Heart right ventricle (tissue), 16 donors: ENCODE measurements at places on chromosomes 2 and 18.

DNA sequence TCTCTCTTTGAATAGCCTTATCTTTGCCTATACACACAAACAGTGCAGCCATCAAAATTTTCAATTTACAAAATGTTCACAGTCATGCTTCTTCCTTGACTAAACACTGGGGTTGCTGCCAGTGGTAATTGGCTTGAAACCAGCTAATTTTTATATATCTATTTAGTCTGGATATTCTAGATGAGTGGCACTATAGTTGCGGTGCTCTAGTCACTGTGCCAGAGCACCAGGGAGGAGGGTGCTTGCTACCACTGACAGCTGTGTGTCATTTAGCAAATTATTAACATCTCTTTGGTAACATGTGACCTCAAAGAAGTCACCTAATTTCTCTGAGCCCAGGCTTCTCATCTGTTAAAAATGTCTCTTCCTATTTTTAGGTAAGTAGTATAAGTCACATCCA, 130.4 kb downstream of the MEIS1 start:
- DNase-seq = no peak

DNA sequence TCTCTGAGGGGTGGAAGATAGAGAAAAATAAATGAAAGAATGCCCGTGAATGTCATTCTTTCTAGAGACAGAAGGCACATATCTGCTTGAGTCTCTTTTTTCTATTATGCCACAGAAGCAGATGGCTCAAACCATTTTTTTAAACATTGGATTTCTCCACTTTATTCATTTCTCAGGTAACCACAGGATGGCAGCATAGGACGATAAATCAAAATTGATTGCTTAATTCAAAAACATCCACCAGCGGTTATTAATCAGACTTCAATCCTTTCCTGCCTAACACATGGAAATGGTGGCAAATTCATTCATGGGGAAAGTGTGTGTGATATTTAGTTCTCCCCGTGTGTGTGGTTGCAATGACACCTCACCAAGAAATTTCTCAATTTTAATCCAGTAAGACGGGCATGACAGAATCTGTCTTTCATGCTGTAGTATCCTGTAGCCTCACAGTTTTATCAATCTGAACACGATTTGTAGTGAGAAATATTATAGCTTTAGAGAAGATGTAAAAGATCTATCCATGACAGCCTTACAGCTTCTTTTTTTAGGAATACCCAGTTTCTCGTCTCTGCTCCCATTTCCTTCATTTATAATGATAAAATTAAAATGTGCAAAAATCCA, 72.2 kb downstream of the DSC3 start:
- DNase-seq = peak; percentile 6

DNA sequence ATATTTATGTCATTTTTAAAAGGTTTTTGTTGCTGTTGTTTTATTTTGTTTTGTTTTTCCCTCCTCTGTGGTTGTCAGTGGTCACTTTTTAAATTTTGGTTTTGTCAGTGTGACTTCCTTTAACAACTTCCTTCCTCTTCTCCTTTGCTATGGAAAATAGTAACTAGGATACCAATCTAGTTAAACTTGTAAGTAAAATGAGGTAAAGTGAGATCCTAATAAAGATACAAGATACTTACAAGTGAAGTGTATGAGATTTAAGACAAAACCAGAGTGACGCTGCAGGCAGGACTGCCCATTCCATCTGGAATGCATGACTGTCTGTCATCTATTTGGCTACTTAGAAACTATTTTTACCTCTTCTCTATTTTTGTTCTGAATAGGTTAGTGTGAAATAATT, 30.6 kb upstream of the CREB1 start:
- DNase-seq = no peak

DNA sequence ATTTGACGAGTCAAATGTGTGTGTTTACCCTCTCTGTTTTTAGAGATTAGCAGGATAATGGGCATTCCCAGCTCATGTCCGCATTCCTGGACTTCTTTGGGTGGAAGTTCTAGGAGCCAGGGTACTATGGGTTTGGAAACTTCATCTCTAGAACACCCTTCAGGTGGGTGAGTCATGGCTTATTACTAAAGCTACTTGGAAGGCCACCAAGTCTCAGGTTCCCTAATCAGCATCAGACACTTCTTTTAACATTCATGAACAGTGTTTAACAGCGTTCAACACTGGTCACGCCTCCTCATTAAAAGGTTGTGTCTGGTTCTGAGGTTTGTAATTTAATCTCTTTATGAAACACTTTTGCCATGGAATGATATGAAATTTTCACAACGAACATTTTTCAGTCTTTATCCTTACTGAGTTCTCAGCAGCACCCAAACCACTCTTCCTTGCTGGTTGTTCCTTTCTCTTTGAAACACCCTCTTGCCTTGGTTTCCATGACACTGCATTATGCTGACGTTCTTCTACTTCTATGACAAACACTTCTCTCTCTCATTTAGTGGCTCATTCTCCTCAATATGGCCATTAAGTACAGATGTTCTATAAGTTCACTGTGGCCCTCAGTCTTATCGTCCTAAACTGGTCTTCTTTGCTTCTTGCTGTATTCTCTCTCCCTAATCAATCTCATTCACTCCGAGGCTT, 49.3 kb downstream of the MMADHC start:
- DNase-seq = no peak

- DNase-seq = no peak
Measured at GRCh38 chr2:25055376-25055920, 13.6 kb downstream of the EFR3B start.

DNA sequence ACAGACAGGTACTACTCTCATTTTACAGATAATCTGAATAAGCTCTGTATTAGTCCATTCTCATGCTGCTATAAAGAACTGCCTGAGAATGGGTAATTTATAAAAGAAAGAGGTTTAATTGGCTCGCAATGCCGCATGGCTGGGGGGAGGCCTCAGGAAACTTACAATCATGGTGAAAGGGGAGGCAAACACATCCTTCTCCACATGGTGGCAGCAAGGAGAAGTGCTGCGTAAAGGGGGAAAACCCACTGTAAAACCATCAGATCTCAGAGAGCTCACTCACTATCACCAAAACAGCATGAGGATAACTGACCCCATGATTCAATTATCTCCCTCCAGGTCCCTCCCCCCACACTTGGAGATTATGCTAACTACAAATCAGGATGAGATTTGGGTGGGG, 254.4 kb downstream of the KCNE4 start:
- DNase-seq = no peak

- no peak for DNase-seq
Measured at GRCh38 chr18:37729716-37730115, 164.1 kb upstream of the CELF4 start.

DNA sequence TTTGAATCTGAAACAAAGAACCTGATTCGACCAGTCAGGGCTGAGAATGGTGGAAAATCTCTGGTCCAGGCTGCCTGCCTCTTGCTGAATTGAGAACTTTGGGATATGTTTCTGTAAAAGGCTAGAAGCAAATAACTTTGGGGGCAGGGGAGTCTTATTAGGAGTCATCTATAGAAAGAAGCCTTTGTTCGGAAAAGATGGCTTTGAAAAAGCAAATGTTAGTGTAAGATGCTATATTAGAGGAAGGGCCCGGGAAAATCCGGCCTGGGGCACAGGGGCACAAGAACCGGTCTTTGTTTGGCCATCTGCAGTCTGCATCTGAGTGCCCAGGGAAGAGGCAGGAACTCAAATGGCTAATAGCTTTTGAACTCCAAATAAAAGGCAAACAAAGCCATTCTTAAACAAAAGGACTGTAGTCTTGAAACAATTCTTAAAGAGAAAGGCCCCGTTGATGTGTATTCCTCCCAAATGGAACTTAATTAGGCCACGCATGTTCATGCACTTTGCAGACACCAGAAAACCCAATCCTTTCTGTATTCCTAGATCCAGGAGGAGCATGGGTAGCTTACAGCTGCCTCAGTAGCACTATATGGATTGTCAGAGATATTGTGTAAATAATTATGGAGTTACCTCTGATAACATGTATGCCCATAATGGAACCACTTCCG, 180.0 kb upstream of the ARL4C start:
- no peak for DNase-seq

- no peak for DNase-seq
Measured at GRCh38 chr2:15038366-15039364, 406.1 kb downstream of the LRATD1 start.

DNA sequence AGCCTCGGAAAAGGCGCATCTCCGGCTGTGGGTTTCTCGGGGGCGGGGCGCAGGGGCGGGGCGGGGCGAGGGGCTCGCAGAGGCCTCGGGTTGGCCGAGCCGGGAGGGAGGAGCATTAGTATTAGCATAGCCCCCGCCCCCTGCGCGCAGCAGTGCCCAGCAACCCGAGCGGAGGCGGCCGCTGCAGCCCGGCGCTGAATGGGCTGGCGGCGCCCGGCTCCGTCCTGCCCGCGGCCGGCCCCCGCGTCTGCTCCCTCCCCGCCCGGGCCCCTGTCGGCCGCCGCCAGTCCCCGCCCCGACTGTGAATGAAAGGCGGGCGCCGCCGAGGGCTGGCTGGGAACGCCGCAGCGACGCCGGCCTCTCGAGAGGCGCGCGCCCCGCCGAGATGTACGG, at the start of gene EFR3B:
EFR3B (plus strand) TSS at position 149 of the 393 bp plus-strand sequence; CDS start at position 386, 237 bp downstream.
- DNase-seq = peak; percentile 96

GRCh38 chr2:189698020-189698887, 23.8 kb downstream of the ANKAR start:
- DNase-seq = no peak

GRCh38 chr2:151943461-151943860, 115.2 kb upstream of the ARL5A start:
- DNase-seq = no peak

GRCh38 chr2:164735309-164735919, 106.2 kb downstream of the COBLL1 start:
- no peak for DNase-seq

DNA sequence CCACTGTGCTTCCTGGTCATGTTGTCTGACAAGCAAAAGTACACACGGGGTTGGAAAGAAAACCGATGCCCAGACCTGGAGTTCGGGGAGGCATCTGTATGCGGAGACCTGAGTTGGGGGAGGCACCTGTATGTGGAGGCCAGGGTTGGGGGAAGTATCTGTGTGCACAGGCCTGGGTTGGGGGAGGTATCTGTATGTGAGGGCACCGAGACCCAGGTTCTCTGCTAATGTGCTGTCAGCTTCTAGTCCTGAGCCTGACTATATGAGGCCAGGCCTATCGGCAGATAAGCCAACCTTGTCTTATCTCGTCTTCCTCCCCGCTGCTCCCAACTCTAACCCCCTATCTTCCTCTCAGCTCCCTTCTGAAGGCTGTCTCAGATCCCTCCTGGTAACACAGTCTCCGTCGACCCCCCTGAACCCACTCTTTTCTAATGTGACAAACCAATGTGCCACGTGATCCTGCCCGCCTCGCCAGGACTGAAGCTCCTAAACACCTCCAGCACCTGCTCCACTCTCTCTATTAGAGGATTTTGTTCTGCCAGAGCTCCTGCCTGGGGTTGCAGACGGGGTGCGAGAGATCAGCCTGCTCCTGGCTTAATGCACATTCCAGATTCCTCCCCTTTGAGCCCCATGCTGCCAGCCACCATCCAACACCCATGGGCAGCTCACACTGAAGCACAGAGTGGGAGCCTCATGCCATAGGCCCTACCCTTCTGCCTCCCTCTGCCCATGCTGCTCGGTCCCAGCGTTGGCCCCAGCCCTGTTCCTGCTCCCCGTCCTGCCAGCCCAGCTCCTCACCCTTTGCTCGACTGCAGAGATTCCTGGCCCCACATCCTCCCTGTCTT, 188.4 kb downstream of the SH3BP4 start:
- DNase-seq = no peak

DNA sequence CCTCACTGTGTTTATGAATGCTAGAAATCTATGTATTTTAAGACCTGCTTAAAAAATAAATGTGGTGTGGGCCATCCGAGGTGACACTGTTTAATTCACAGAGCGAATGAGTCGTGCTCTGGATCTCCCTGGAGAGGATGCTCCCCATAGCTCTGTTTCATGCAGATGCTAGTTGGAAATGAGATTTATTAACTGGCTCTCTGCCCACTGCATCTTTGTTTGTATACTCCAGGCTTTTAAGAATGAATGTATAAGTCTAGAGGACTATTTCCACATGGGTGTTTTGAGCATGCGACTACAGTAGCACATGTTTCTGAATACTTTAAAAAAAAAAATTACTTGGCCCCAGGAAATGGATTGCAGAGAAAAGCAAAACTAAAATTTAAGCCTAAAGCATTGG, 3.9 kb downstream of the MAPRE2 start:
- DNase-seq = no peak

GRCh38 chr18:46431522-46432171, 225.4 kb downstream of the LOXHD1 start:
- DNase-seq = no peak

GRCh38 chr2:191539068-191539467, 138.9 kb upstream of the NABP1 start:
- no peak for DNase-seq

GRCh38 chr2:73260338-73260984, 23.8 kb downstream of the FBXO41 start:
- DNase-seq = peak; percentile 38

DNA sequence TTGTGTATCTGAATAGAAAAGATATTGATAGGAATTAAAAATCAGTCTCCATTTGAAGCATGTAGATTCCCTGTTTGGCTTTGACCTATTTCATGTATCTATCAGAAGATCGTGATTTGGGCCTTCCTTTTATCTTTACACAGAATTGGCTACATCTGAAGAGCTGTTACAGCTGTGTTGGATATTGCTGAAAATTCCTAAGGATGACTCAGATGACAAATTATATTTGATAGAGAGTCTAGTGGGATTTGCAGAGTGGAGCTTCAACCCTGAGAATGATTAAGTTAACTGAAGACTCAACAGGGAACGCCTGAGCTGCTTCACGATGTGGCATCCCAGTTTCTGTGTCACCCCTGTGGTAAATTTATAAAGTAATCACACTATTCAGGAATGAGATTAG, 4.9 kb upstream of the COL3A1 start:
- DNase-seq = no peak

- peak; percentile 42 for DNase-seq
Measured at GRCh38 chr2:74441690-74442482, at the start of gene RTKN. RTKN (minus strand) TSS chr2:74441937; CDS start chr2:74441816, 121 bp downstream.

GRCh38 chr2:109295781-109296117, 166.7 kb downstream of the SH3RF3 start:
- DNase-seq = no peak

- DNase-seq = no peak
Measured at GRCh38 chr2:171550613-171551012, 28.3 kb downstream of the CYBRD1 start.

DNA sequence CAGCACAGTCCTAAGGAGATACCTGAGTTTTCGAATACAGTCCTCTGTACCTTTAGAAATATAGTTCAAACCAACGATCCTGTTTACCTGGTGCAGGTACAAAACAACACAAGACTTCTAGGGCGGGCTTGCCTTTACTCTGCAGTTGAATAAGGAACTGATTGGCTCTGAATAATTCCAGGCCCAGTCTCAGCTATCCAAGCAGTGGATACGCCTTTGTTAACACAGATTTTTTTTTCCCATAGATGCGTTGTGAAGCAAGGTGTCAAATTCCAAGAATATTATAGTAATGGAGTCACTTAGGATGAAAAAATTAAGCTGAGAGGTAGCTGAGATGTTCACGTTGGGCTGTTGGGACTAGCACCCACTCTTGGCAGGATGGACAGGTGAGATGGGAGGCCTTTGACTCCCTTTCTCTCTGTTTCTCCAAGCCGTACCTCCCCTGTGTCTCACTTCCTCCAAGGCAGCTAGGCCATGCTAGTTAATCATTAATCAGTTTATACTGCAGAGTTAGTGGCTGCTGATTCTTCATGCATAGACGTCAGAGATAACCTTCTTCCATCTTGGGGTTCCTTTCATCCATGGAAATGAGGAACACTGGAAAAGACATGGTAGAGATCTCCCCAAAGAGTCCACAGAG, 380.8 kb upstream of the ACVR2A start:
- DNase-seq = no peak
